ENCODE measurements at places on chromosomes 11 and 22.
A peak's percentile ranks its signal among the peaks of the same experiment; 100 is the strongest.

DNA sequence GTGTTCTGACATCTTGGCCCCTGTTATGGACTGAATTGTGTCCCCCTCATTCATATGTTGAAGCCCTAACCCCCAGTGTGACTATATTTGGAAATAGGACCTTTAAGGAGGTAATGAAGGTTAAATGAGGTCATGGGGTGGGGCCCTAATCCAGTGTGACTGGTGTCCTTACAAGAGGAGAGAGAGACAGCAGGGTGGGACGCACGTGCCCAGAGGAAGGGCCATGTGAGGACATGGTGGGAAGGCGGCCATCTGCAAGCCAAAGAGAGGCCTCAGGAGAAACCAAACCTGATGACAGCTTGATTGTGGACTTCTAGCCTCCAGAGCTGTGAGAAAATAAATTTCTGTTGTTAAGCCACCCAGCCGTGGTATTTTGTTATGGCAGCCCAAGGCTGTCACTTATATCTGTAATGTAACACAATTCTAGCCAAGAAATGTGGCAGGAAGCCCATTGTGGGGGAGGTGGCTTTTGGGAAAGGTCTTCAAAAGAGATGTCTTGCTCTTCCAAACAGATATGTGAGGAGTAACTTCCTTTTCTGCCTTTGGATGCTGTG lies 23.7 kb downstream of the SLC22A6 start:
- peak; percentile 25 for DNase-seq

DNA sequence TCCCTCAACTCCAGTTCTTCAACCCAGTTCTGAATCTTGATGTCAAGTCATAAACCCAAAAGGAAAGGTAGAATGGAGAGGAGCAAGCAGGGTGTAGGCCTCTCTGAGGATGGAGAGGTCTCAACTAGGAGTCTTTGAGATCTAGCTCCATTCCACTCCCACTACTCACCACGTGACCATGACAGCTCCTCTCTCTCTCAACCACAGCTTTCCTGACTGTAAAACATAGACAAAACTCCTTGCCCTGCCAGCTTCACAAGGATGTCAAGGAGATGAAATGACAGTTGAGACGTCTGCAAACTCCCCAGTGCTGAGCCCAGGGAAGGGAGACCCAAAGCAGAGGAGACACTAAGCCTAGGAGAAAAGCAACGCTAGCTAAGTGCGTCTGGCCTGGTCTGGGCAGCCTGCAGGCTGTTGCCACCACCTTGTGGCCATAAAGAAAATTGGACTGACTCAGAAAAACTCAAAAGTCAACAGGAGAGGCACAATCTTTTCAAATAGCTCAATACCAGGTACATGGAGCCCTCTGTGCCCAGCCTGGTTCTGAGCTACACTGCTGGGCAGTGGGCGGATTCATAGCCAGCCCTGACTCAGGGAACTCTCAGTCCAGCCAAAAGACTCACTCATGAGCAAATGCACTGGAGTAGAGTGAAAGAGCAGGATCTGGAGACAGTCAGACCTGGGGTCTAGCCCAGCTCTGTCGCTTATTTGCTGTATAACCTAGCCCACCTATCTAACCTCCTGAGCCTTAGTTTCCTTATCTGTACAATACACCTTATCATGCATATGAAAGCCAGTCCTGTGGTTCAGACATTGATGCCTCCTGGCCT lies 3.4 kb downstream of the CLPB start:
- no peak for DNase-seq

GRCh38 chr22:29458551-29458950 lies 20.2 kb downstream of the RFPL1 start:
- DNase-seq = no peak

DNA sequence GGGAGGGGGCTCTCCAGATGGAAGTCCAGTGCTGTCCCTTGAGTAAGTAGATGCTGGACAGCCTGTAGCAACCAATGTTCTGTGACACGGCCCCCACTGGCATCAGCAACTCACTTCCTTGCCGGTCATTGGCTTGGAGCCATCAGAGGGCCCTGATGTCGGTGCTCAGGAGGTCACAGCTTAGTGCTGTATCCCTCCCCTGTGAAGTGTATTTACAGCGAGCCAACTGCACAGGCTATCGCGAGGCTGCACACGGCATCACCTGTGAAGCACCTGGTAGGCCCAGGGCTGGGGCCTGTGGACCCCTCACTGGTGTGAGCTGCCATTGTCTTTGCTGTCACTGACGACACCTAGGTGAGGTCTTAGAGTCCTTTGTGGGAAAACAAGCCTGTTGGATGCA lies 13.4 kb upstream of the ACR start:
- no peak for DNase-seq

GRCh38 chr11:74775762-74776161 lies 27.1 kb downstream of the RNF169 start:
- DNase-seq = no peak

DNA sequence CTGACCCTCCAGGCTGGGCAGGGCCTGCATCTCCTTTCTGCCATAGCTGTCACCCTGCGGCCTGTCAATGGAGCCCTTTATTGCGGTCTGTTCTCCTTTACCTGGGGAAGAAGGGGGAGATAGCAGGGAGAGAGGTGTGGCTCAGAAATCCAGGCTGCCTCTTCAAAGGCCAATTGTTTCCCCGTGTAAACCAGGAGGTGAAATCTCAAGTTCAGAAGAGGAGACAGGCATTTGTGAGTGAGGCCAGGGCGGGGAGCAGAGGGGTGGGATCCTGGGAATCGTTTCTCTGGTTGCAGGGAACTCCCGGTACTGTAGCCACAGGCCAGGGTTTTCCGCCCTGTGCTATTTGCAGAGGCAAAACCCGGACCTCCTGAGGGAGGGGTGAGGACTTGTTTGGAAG lies 9.1 kb downstream of the DCPS start:
- DNase-seq = no peak

DNA sequence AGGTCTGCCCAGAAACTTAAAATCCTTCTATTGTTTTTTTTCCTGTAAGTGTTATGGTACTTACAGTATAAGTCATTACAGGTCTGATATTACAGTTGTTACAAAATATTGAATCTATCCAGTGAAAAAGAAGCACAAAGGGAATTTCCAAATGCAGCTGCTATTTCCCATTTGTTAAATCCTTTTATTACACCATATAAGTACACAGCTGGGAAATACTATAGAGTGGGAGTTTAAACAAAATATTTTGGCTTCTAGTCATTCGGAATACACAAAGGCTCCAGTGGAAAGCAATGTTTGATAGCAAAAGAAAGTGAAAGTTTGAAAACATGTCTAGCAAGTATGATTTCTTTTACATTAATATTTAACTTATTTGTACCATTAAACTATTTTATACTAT lies 18.0 kb downstream of the SOX6 start:
- DNase-seq = no peak

GRCh38 chr11:104731890-104732289 lies 166.4 kb downstream of the CASP12 start:
- DNase-seq = no peak

DNA sequence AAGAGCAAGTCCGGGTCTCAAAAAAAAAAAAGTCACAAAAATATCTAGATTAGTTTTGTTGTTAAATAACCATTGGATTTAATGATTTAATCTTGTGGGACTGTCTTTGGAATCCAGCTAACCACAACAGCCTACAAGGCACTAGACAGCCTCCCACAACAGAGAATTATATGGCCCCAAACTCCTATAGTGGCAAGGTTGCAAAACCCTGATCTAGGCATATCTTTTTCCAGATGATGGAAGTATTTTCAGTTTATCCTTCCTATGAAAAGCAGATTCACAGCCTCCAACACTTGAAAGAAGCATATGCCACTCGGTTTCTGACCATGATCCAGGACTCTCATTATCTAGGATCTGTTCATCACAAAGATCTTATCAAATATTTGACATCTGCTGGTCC lies 5.4 kb upstream of the C11orf87 start:
- DNase-seq = no peak

- no peak for DNase-seq
Observed at GRCh38 chr11:104159356-104159755, 4.6 kb downstream of the PDGFD start.

GRCh38 chr11:30388957-30389356 lies 66.1 kb downstream of the ARL14EP start:
- DNase-seq = no peak

- no peak for DNase-seq
Observed at GRCh38 chr22:36510384-36510783, 3.5 kb upstream of the FOXRED2 start.

- DNase-seq = no peak
Observed at GRCh38 chr11:61352038-61352437, 9.6 kb downstream of the CYB561A3 start.

- DNase-seq = no peak
Observed at GRCh38 chr11:112697391-112698178, 263.6 kb upstream of the NCAM1 start.

DNA sequence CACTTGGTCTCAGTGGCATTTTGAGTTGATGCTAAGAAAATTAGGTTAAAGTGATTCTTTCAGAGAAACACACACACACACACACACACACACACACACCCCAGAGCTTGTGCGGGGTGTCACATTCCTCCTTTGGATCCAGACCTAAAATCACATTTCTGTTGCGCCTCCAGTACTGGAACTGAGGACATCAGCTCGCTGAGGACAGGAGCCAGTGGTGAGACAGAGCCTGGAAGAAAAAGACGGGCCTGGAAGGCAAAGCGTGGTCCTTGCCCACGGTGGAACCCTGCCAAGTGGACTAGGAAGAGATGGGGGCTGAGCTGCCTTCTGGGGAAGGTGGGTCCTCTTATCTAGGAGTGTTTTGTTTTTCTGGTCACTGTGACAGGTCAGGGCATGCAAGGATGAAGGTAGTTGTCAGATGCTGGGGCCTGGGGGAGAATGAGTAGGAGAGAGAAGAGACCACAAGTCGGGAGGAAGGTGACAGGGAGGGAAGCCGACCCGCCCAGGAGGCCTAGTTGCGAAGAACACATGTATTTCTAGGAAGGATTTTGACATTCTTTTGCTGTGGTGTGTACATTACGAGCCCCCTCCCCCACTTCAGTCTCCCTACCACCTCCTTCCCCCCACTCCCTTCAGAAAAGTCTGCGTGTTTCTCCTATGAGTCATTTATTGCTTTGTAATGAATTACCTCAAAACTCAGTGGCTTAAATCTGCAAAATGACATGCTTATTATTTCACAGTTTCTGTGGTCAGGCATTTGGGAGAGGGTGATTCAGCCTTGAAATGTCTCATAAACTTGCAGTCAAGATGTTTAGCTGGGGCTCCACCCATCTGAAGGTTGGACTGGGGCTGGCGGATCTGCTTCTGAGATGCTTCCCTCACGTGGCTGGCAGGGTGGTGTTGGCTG lies 4.8 kb upstream of the ELFN2 start:
- no peak for DNase-seq

DNA sequence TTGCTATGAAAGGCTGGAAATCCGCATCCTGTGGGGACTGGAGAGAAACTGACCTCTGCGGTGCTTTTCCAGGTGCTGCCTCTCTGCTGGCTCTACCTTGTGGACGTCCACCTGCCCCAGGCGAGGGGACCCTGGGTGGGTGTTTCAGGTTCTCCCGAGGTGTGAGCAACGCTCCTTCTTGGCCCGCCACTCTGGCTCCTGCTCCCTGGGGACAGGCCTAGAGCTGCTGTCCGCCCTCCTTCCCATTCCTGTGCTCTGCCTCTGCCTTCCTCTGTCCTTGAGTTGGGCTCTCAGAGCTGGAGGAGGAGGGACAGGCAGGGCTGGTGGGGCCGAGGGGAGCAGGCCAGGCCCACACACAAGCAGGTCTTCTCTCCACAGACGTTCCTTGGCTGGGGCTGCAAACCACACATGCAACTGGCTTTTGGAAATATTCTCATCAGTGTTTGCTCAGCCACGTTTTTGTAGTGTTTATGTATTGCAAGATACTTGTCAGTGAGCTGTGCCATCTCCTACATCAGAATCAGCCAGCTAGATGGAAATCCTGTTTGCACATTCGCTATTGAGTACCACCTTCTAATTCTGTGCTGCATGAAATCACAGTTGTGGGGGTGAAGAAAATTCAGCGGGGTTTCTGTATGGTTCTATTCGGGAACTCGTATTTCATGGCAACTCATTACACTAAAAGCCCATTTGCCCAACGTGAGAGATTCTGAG lies 1115.0 kb downstream of the BRD1 start:
- DNase-seq = peak; percentile 44

GRCh38 chr11:126864934-126865333 lies 135.6 kb downstream of the KIRREL3 start:
- DNase-seq = no peak

- no peak for DNase-seq
Observed at GRCh38 chr11:21205205-21205604, 535.8 kb downstream of the NELL1 start.

GRCh38 chr11:103584021-103584420 lies 452.4 kb upstream of the DDI1 start:
- no peak for DNase-seq

DNA sequence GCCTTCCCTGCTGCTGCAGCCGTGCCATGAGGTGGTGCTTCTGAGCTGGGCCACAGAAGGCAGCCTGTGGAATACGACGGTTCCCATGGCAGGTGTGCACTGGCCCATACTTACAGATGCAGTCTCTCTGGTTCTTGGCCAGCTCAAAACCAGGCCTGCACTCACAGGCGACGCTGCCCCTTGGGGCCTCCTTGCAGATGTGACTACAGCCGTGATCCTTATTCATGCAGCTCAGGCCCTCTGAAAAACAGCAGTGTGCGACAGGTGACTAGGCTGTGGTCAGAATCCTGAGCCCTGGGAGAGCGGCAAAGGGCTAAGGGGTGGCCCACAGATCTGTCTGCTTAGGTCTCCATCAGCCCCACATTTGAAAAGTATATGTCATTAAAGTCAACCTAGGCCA lies 22.1 kb downstream of the SCUBE2 start:
- no peak for DNase-seq

DNA sequence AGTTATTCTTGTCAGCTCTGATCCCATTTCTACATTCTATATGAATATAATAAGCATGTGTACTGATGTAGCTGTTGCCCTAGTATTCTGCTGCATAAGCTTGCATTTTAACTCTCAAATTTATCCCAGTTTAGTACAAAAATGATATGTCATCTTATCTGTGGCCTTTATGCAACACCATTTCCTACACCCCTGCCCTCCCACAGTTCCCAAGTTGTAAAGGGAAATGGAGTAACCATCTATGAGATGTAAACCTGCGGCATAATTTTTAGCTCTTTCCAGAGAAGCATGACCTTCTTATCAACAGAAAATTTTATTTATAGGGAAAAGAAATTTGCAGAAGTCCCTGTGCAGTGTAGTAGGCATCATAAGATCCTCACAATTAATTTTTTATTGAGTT lies 18.9 kb upstream of the CARD18 start:
- no peak for DNase-seq

GRCh38 chr11:111334532-111335502 lies 36.5 kb downstream of the POU2AF3 start:
- no peak for DNase-seq

DNA sequence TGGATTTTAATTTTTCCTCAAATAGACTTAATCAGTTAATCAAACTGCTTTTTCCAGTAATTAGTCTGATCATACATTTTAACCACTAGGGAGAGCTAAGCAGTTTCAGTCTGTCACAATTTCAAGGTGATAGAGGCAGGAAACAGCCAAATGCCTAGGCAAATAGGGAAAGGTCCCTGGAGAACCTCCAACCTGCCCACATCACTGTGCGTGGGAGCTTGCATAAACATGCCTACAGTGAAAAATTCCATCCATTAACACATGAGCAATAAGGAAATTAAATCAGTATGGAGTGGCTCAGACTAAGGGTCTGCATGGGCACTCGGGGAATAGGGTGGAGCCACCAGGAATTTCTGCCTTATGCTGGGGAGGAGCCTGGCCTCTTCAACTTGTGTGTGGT lies 74.6 kb downstream of the AASDHPPT start:
- DNase-seq = no peak

GRCh38 chr22:19915287-19915954 lies 26.2 kb upstream of the COMT start:
- DNase-seq = no peak

GRCh38 chr11:92436034-92436920 lies 211.7 kb downstream of the FAT3 start:
- DNase-seq = no peak

GRCh38 chr11:6390718-6391469 lies 620 bp downstream of the SMPD1 start:
- no peak for DNase-seq
